Small intestine (tissue), 16 donors: ENCODE measurements at places on chromosomes 6 and 20. TPM values are rescaled to one million over a fixed set of nuclear protein-coding genes. Genes with fewer than 3 reads are reported as not detected.
A peak's percentile ranks its signal among the peaks of the same experiment; 100 is the strongest.

Gene TUBB1
- polyA plus RNA-seq = not detected

DNA sequence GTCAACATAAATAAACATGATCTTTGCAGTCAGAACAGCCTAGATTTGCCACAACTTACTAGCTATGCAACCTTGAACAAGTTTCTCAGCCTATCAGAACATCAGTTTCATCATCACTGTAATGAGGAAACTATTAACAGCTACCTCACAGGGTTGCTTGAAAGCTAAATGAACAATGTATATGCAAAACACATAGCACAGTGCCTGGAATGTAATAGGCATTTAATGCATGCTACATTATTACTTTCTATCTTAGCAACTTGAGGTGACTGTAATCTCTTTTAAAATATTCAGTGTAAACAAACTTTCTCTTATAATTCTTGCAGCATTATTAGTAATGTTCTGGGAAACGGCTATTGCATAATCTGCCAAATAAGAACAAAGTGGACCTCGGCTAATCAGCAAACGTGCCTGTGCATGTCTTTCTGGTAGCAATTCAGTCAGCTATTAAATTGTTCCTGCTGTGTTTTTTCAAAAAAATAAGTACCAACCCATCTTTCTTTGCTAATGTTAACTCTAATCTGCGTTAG is 61.5 kb downstream of the SYNE1 start:
- no peaks in the 10 kb centered on the region for H3K4me1 ChIP-seq
- H3K27me3 ChIP-seq = no peaks in the 10 kb centered on the region
- no peak overlapping the region for H3K4me3 ChIP-seq
- H3K36me3 ChIP-seq = no peaks in the 10 kb centered on the region

DNA sequence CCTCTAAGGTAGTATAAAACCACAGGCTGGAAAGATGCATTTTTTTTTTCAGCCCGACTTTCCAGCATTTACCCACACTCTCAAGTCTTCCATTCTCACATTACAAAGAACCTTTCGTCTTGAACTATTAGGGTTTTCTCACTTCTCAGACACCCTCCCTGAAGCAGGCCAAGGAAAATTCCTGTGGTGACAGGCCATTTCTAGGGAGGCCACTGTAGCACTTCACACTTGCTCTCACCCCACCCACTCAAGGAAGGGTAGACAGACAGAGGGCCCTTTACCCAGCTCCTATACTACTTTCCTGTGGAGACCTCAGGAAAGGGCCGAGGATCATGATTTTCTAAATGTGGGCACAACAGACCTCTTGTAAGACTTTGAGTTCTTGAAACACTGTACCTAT is 27.7 kb downstream of the KCNS1 start:
- no peaks in the 10 kb centered on the region for H3K4me1 ChIP-seq
- H3K4me3 ChIP-seq = no peak overlapping the region
- no peak for DNase-seq
- H3K27ac ChIP-seq = no peak overlapping the region
- no peaks in the 10 kb centered on the region for H3K27me3 ChIP-seq
- peaks cover 19% of the 10 kb centered on the region for H3K36me3 ChIP-seq

GRCh38 chr6:12324099-12324498 is 33.9 kb downstream of the EDN1 start:
- H3K27ac ChIP-seq = peak overlapping the region; percentile 85
- H3K4me3 ChIP-seq = no peak overlapping the region
- H3K27me3 ChIP-seq = no peaks in the 10 kb centered on the region
- no peaks in the 10 kb centered on the region for H3K36me3 ChIP-seq

- H3K27ac ChIP-seq = no peak overlapping the region
- no peaks in the 10 kb centered on the region for H3K27me3 ChIP-seq
- no peak overlapping the region for H3K4me3 ChIP-seq
- no peaks in the 10 kb centered on the region for H3K36me3 ChIP-seq
- H3K4me1 ChIP-seq = no peaks in the 10 kb centered on the region
- no peak for DNase-seq
Observed at GRCh38 chr6:76000629-76001028, 71.8 kb downstream of the IMPG1 start.

DNA sequence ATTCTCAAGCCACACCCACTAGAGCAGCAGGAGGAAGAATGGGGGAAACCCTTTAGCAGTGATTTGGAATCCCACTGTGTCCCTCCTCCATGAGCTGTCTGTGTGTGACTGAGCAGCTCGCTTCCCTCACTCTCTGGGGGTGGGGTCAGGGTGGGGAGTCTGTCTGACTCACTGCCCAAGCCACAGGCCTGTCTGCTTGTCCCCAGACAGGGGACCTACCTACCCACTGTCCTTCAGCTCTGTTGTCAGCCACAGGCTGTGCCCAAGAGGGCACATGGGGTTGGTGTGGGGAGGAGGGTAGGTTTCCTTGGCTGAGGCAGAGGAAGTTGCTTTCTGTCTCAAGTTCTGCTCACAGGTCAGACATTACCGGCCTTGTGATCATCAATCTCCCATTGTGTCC is 127.0 kb downstream of the MAFB start:
- H3K4me3 ChIP-seq = no peak overlapping the region
- H3K4me1 ChIP-seq = peaks cover 7% of the 10 kb centered on the region
- no peaks in the 10 kb centered on the region for H3K36me3 ChIP-seq
- no peak overlapping the region for H3K27ac ChIP-seq
- H3K27me3 ChIP-seq = no peaks in the 10 kb centered on the region
- peak; percentile 51 for DNase-seq
